ENCODE measurements at places on chromosomes 7 and 10.

GRCh38 chr7:91357379-91357778 is 93.1 kb downstream of the FZD1 start:
- DNase-seq, result no peak

GRCh38 chr7:76047305-76047810 is 442 bp downstream of the STYXL1 start:
- DNase-seq, result no peak

DNA sequence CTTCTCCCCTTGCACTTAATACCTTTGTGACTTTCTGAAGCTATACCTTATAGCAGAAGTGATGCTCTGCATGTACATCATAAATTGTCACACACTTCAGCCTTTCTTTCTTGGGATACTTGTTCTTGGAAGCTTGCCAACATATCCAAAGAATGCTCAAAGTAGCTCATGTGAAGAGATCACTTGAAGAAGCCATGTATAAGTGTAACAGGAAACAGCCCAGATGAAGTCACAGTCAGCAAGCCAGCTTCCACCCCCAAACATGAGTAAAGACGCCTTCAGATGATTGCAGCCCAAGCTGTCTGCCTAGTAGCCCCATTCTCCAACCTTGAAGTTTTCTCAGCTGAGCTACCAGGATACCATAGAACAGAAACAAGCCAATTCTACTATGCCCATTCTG is 50.9 kb downstream of the DGKB start:
- DNase-seq, result no peak

DNA sequence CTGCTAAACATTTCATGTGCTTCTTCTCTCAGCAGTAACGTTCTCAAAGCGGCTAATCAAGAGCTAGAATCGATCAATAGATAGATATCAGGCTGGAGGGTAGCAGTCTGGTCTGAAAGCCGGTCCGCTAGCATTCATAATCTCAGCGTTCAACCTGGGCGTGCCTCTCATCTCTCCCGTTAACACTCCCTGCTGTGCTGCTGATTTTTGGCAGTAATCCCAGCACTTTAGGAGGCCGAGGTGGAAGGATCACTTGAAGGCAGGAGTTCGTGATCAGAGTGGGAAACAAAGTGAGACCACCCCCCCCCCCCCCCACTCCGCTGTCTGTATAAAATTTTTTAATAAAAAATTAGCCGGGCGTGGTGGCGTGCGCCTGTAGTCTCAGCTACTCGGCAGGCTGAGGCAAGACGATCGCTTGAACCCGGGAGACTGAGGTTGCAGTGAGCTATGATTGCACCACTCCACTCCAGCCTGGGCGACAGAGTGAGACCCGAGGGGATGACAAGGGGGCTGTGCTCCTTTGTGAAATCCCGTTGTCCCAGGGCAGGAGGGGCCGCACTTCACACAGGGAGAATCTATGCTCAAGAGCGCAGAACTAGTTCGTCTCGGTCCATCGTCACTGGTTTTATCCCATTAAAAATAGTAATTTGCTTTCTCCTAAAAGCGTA is 624 bp upstream of the CEP55 start:
- DNase-seq, result no peak

DNA sequence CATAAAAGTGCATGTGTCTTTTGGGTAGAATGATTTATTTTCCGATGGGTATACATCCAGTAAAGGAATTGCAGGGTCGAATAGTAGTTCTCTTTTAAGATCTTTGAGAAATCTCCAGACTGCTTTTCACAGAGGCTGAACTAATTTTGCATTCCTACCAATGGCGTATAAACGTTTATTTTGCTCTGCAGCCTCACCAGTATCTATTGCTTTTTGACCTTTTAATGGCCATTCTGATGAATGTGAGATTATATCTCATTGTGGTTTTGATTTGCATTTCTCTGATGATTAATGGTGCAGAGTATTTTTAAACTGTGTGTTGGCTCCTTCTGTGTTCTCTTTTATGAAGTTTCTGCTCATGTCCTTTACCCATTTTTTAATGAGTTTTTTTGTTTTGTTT is 1020.1 kb downstream of the NXPH1 start:
- DNase-seq, result no peak

GRCh38 chr10:16894821-16895220 is 77.6 kb upstream of the RSU1 start:
- no peak for DNase-seq

DNA sequence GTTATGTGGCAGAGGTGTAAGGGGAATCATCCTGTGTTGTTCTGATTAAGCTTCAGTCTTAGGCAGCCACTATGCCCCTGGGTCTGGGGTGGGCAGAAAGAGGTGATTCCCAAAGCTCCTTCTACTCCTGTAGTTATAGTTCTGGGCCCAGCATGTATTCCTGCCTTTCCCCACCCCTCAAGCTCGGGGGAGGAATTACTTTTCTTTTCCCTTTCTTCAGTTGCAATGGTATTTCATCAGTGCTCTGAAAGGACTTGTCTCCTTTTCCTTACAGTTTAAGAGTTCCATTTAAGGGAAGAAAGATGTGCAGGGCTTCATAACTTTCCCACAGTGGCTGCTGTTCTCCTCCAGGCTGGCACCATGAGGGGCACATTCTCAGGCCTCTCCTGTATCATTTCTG is 94.2 kb downstream of the MTPAP start:
- DNase-seq, result no peak

DNA sequence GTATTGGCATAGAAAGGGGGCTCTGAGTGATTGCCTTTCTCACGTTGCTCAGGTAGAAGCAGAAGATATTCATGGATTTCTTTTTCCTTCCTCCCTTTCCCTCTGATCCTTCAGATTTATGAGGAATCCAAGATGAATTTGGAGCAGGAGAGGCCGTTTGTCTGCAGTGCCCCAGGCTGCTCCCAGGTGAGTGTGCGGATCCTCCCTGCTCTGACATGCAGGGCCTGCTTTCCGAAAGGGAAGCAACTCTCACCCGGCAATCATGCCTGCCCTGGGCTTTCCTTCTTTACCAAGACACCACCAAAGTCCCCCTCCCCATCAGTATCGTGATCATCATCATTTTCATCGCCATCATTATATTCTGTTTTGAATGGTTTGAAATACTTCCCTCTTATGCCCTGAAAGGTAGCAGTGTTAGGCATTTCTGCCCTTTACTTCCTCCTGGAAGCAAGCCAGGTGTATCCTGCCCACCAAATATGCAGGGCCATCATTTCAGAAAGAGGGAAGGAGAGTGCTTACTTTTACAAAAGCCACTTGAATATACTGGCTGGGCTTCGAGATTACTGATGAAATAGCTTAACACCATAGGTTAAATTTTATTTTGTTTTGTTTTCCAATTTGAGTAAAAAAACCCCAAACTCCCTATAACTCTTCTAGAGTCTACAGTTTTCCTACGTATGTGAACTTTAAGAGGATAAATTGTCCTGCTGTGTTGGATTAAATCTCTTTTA is 75.9 kb downstream of the CREB5 start:
- no peak for DNase-seq

DNA sequence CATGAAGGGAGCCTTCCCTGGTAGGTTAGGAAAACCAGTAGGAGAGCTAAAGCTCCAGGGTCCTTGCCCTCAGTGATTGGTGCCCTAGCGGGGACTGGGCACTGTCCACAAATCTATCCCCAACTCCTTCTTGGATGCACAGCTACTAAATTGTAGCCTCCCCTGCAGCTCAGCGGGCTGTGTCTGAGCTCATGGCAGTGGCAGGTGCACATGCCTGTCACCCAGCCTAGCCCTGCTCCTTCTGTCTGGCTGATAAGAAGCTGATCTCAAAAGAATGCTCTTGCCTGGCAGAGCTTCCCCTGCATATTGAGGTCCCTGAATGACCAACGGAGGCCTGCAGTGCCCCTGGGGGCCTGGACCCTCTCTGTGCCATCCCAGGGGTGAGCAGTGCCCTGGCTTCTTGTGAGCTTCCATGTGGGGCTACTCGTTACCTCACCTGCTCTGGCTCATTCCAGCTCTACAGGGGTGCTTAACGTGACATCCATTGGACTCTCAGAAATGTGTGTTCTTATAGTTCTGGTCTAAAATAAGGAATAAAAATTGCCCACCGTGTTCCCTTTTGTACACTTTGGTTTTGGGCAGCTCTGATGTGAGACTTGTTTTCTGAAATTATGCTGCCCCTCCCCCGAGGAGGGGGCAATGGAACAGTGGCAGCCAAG is 59.8 kb upstream of the ANTXRL start:
- DNase-seq, result no peak

GRCh38 chr10:49662169-49662830 is 17.2 kb upstream of the C10orf53 start:
- DNase-seq, result no peak

- no peak for DNase-seq
Observed at GRCh38 chr10:91761721-91762120, 36.5 kb upstream of the TNKS2 start.

DNA sequence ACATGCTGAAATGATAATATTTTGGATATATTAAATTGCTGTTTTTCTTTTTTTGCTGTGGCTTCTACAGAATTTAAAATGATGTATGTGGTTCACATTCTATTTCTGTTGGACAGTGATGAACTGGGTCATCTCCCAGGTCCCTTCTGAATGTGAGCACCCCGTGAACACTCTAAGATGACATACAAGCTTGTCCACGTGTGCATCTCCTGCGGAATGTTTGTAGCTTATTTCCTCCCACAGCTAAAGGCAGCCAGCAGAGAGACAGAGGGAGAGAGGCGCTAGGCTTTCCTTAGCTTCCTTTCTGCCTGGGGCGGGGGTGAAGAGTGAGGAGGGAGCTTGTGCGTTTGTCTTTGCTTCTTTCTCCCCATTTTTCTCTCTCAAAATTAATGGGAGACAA is 219.1 kb downstream of the EMX2 start:
- no peak for DNase-seq

- DNase-seq, result no peak
Observed at GRCh38 chr10:123203393-123204126, 49.4 kb downstream of the BUB3 start.

DNA sequence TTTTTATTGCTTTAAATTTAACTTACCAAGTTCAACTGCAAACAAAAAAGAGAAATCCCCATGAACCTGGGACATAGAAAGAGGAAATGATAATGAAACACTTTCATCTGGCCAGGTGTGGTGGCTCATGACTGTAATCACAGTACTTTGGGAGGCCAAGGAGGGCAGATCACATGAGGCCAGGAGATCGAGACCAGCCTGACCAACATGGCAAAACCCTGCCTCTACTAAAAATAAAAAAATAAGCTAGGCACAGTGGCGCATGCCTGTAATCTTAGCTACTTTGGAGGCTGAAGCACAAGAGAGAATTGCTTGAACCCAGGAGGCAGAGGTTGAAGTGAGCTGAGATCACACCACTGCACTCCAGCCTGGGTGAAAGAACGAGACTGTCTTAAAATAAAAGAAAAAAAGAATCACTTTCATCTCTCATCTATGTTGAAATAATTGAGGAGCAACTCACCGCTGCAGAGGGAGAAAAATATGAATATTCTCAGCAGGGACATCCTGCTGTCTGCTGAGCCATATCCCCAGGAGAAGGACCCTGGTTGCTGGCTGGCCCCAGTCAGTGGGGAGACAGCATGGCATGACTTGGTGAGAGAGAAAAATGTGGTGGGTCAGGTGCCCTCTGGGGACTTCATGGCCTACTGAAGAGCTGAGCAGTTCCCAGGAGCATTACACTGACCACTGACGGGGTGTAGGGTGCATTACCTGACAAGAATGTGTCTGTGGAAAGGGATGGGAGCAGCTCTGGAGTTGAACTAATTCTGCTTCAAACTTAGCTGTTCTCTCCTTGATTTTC is 22.8 kb upstream of the TARP start:
- no peak for DNase-seq

- no peak for DNase-seq
Observed at GRCh38 chr7:131357282-131357880, 29.7 kb downstream of the MKLN1 start.

GRCh38 chr7:50665403-50666123 is 100.4 kb upstream of the DDC start:
- no peak for DNase-seq

GRCh38 chr10:119450606-119451299 is 91.8 kb downstream of the RGS10 start:
- no peak for DNase-seq

- DNase-seq, result no peak
Observed at GRCh38 chr7:6614953-6615722, at the start of gene ZNF853. ZNF853 (plus strand) TSS chr7:6615610; CDS start chr7:6616175, 565 bp downstream.

- DNase-seq, result no peak
Observed at GRCh38 chr10:70271996-70272924, 11.5 kb downstream of the NPFFR1 start.

DNA sequence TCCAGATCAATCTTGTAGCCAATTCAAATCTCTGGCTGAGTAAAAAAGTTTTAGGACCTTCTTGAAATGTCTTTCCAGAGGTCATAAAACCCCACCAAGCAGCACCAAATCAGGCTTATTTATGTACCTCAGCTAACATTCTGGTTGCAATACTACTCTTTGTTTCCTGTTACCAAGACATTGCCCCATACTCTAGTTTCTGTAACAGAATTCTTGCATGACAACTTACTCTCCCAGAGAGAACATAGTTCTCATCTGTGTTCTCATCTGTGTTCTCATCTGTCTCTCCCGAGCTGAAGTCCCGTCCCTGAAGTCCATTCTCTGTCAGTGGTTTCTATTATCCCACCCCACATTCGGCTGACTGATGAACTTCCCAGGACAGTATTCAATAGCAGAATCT is 1285.1 kb downstream of the XPNPEP1 start:
- DNase-seq, result no peak

- no peak for DNase-seq
Observed at GRCh38 chr10:34814223-34814912, 728 bp downstream of the PARD3 start.

DNA sequence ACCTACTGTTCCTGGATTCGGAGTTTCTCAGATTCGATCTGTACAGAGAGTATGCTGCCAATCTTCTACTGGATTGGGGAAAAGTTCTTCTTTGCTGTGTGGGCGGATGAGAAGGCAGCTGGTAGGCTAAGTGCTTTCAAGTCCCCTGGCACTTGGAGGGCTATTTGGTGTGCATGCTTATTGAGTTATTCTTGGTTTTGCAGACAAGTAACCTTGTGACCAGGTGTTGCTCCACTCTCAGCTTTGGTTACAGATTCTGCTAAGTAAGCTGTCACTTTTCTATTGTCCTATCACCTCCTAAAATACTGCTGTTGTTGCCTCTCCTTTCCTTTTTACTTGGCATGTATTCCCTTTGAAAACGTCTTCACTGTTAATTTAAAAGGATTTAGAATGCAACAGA is 1375.1 kb upstream of the LRRTM3 start:
- DNase-seq, result no peak

DNA sequence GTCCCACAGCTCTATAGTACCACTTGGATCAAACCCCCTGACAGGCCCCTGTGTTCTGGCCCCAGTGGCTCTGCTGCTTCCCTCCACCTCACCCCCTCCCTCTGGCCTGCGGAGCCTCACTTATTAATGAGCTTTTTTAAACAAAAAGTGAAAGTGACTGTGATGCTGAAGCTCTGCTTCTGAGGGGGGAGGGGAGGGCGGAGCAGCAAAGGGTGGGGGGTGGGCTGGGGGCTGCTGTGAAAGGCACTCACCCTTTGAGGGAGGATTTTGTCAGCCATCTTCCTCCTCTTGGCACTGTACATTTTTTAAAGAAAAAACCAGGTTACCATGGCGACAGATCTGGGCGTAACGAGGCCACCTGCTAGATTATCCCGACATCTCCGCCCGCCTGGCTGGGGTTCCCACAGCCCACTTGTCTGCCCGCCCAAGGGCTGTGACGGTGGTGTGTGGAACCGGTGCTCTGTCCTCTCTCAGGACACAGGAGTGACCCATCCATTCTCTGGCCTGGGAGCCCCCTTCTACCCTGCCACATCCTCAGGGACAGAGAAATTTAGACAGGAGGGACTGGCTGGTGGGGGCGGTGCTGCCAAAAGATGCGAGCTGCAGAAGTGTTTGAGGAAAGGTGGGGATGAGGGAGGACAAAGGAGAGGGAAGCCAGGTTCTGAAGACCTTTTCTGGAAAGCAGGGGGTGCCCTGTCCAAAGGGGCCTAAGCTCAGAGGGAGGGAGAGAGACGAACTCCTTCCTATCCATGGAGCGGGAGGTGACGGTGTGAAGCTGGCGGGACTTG is 4.9 kb downstream of the SMARCD3 start:
- peak; percentile 14 for DNase-seq
